ENCODE measurements at places on chromosomes 7 and 10. TPM values are rescaled to one million over a fixed set of nuclear protein-coding genes. Genes with fewer than 3 reads are reported as not detected.

C10orf143 gene
- total RNA-seq, result 0.08 TPM

ZMIZ2 gene
- 5.4 TPM for total RNA-seq

TUBB8 gene
- not detected for total RNA-seq

ZNF316 gene
- total RNA-seq, result 15.5 TPM

DKK1 gene
- 0.90 TPM for total RNA-seq

HHEX gene
- 0.48 TPM for total RNA-seq

UTF1 gene
- total RNA-seq, result not detected

COL13A1 gene
- total RNA-seq, result 0.11 TPM

STMP1 gene
- total RNA-seq, result 18.7 TPM

ADCK2 gene
- 35.2 TPM for total RNA-seq

C7orf33 gene
- not detected for total RNA-seq

C10orf105 gene
- not detected for total RNA-seq

ELFN1 gene
- total RNA-seq, result 0.11 TPM

ZPBP gene
- not detected for total RNA-seq

PPP1R9A gene
- total RNA-seq, result 3.5 TPM

C1GALT1 gene
- 70.8 TPM for total RNA-seq

ITPRIP gene
- total RNA-seq, result 10.3 TPM

TRPV5 gene
- not detected for total RNA-seq

LRIT1 gene
- not detected for total RNA-seq

All from SK-MEL-5 (cell line).